Naive thymus-derived CD4-positive, alpha-beta T cell (primary cell): ENCODE measurements at places on chromosomes 5 and 9.
A peak's percentile ranks its signal among the peaks of the same experiment; 100 is the strongest.

GRCh38 chr5:12704955-12705354 lies 800.7 kb upstream of the CTNND2 start:
- no peak for DNase-seq

- no peak for DNase-seq
These were observed 49.8 kb downstream of the RASEF start for GRCh38 chr9:83012922-83013838.

DNA sequence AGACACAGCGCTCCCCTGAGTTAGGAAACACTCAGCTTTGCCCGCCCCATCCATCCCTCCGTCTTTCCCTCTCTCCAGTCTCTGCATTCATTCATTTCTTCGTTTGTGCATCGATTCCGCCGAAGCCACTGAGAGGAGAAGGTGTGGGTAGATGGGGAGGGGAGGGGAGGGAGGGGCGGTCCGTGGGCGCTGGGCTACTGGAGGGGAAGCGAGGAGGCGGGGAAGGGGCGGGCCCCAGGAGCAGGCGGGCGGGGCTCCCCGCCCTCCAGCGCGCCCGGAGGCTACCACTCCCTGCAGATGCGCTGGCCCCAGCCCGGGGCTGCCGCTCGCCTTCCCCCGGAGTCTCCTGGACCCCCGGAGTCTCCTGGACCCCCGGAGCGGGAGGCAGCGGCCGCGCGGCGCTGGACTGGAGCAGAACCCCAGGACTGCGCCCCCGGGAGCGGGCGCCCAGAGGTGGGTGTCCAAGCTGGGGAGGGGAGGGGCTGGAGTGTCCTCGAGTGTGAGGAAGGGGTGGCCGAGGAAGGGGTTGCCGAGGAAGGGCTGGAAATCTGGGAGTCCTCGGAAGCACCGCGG lies 159.5 kb downstream of the C9orf152 start:
- DNase-seq, result peak; percentile 71

DNA sequence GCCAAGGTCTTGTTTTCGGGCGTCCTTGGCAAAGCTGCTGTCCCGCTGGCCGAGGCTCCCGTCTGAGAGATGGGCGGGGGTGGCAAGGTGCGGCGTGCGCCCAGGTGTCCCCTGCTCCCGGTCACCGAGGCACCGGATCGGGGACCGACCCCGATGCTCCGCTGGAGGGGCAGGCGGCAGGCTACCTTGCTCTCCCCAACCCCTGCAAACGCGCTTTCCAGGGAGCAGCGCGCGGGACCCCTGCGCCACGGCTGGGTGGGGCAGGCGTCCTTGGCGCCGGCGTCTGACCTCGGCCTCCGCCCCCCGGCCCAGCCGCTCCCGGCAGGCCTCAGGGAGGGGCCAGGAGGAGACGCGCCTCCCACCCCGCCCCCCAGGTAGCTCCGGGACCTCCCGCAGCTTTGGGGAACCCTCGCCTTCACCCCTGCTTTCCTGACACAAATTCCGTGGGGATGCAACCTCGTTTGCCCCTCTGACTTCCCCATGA lies 551 bp downstream of the N4BP3 start:
- no peak for DNase-seq

DNA sequence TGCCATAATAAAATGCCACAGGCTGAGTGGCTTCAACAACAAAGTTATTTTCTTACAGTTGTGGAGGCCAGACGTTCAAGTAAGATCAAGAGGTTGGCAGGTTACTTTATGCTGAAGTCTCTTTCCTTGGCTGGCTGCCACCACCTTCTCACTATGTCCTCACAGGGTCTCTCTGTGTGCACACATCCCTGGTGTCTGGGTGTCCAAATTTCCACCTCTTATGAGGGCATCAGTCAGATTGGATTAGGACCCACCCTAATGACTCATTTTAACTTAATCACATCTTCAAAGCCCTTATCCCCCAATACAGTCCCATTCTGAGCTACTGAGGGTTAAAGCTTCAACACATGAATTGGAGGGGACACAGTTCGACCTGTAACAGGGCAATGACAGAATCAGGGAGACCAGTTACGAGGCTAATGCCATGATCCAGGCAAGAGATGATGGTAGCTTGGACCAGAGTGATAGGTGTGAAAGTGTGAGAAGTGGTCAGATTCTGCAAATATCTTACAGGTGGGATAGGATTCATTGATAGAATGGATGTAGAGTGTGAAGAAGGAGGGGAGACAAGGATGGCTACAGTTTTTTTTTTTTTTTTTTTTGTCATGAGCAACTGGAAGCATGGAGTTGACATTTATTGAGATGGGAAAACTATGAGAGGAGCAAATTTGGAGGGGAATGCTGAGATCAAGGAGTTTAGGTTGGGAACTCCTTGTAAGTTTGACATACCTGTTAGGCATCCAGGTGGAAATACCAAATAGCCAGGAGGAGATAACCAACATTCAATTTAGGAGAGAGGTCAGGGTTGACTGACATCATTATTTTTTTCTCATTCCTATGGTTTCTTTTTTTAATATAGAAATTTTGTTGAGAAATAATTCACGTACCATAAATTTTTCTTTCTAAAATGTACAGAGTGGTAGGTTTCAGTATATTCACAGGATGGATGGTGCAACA lies 39.6 kb upstream of the FGF1 start:
- DNase-seq, result no peak

GRCh38 chr9:7606591-7606990 lies 193.0 kb downstream of the DMAC1 start:
- DNase-seq, result no peak

- no peak for DNase-seq
These were observed 204.9 kb downstream of the LRRC70 start for GRCh38 chr5:62783374-62784057.

GRCh38 chr5:163033656-163034055 lies 403.7 kb upstream of the CCNG1 start:
- DNase-seq, result no peak

- DNase-seq, result no peak
These were observed 374.8 kb downstream of the NFIB start for GRCh38 chr9:13939134-13939533.

- DNase-seq, result no peak
These were observed 20.1 kb upstream of the HMCN2 start for GRCh38 chr9:130245474-130245873.

DNA sequence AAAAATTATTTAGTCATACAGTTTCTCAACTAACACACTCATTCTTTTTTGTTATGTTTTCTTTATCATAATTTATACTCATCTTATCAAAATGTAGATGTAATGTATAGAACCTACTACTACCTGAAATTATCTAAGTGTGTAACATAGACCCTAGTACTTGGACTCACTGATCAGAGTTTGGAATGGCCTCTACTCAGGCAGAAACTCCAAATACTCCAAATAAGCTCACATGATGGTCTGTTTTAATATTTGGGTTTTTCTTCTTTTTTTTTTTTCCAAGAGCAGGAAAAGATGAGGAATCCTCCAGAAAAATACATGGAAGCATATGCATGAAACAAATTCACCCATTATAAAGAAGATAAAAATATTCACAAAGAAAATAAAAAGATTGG lies 126.3 kb downstream of the PDE4D start:
- no peak for DNase-seq

- no peak for DNase-seq
These were observed 82.1 kb downstream of the GIN1 start for GRCh38 chr5:103037673-103038455.

DNA sequence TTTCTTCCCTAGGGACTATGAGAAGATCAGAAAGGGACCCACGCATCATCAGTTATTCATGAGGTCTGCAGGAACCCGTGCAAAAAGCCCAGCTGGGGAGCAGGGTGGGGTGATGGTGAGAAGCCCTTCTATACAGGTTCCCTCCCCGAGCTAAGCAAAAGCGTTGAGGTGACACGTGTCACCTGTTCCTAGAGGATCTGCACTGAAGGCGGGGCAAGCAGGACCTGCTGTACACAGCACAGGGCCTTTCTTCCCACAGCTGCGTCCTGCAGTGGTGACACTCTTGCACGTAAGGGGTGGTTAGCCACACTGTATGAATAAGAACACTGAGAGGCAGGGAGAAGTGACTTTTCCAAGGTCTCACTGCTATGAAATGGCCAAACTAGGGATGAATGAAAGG lies 37.2 kb upstream of the SH3PXD2B start:
- DNase-seq, result no peak

DNA sequence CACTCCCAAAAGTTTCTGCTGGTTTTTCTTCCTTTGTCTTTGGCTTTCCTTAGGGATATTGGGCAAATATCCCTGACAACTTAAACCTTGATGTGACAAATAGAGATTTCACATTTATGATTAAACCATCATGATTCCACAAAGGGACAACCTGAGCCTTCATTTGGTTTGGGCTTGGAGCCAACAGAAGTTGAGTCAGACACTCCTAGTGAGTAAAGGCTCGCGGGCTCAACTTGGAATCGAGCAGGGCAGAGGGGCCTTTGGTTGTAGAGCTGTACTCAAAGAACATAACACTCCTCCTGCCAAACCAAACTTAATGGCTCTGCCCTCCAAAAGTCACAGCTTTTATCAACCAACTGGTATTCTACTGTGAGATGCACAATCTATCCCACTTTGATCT lies 290.2 kb upstream of the MAP3K1 start:
- no peak for DNase-seq

- DNase-seq, result no peak
These were observed 3.2 kb downstream of the TOR2A start for GRCh38 chr9:127731938-127732337.

GRCh38 chr9:70080481-70081119 lies 37.0 kb downstream of the MAMDC2 start:
- no peak for DNase-seq

- DNase-seq, result no peak
These were observed 292.5 kb downstream of the PDE4D start for GRCh38 chr5:59600998-59601397.

GRCh38 chr5:135263022-135263668 lies 135.9 kb downstream of the MACROH2A1 start:
- DNase-seq, result no peak

- DNase-seq, result no peak
These were observed 24.8 kb downstream of the PCSK1 start for GRCh38 chr5:96408210-96408777.

DNA sequence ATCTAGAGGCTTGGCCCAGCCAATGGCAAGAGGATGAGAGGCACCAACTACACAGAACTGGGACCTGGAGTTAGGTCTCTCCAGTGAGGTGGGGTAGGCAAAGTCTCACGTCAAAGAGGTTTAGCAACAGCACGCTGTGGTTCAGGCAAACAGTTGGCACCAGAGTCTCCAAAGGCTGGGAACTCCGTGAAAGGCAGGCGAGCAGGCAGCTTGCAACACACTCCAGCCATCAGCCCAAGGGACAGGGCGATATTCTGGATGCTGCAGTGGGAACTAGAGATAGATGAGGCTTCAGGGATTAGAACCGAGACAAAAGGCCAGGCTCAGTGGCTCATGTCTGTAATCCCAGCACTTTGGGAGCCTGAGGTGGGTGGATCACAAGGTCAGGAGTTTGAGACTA lies 129.1 kb downstream of the PDZD2 start:
- DNase-seq, result no peak

DNA sequence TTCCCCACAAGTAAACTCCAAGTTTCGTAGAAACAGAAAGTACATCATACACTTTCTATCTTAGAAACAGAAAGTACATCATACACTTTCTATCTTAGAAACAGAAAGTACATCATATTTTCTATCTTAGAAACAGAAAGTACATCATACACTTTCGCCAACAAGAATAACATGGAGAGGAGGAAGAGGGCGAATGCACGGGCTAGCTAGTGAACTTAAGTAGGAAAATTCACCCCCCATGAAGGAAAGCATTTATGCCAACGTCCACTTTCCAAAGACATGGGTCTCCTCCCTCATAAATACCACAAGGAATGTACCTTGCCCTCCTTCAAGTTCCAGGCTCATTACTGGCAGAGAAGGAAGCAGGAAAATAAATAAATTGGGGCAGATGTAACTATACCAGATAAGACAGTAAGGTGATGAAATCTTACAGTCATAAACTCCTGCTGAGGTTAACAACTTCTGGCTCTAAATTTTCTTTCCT lies 64.7 kb downstream of the FRMD3 start:
- no peak for DNase-seq

DNA sequence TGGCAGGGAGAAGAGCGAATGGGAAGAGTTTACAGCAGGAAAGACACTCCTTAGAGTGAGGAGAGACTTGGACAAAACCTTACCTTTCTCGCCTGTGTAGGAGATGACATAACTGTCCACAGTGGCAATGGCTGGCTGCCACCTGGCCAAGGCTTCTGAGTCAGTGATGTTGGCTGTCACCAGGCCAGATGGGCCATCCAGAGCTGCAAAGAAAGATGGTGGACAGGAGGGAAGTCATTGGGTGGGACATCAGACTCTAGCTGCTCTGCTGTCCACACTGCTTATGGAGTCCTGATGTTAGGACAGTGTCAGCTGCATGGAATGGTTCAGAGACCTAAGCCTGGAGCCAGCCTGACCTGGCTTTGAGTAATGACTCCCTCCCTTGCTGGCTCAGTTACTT lies 79.8 kb downstream of the TNC start:
- DNase-seq, result no peak

DNA sequence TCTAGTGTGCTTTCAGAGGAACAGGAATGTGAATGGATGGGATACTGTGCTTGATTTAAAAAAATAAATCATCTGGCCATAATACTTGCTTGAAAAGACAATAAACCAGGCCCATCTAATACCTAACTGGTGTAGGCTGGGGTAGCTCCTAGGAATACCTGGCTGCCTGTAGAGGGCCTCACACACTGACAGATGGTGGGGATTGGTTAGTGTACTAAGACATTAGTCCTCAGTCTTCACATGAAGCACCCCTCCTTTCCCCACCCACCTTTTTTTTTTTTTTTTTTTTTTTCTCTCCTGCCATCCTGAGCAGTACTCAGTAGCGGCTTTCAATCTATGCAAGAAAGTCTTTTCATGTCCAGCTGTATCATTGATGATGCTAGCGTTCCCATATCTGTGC lies 130.5 kb downstream of the ADGRV1 start:
- DNase-seq, result no peak

DNA sequence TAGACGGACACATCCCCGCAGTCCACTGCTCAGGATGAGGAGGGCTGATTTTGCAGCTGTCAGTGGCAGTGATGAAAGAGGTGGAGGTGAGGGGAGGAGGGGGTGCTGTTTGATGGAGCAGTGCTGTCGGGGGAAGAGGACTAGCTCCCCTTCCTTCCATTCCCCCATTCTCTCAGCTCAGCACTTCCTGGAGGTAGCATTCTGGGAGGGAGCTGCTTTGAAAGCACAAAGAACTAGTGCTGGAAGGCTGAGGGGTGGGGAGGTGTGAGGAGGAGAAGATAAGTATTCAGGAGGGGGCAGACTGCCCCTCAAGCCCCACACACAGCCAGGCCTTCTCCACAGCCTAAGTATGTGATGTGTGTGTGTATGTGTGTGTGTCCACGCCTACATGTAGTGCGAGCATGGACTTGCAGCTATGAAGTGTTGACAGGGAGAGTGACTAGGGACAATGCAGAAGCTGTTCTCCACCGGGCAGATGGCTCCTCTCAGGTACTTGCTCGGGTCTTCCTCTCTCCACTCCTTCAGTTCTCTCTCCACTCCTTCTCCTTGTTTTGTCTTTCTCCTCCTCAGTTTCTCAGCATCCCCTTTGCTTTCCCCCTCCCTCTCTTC lies 65.5 kb upstream of the HSPA9 start:
- no peak for DNase-seq

GRCh38 chr9:27385606-27386322 lies 88.8 kb upstream of the EQTN start:
- DNase-seq, result no peak

GRCh38 chr5:10581867-10582511 lies 18.1 kb downstream of the ANKRD33B start:
- DNase-seq, result no peak
